CD8-positive, alpha-beta T cell (primary cell): ENCODE measurements at places on chromosomes 7 and 10.

- DNase-seq: no peak
Observed at GRCh38 chr7:112001091-112001826, 204.9 kb downstream of the DOCK4 start.

- no peak for DNase-seq
Observed at GRCh38 chr7:116871061-116871700, 8.8 kb downstream of the CAPZA2 start.

- DNase-seq: no peak
Observed at GRCh38 chr7:107744345-107744750, 406 bp downstream of the CBLL1 start.

DNA sequence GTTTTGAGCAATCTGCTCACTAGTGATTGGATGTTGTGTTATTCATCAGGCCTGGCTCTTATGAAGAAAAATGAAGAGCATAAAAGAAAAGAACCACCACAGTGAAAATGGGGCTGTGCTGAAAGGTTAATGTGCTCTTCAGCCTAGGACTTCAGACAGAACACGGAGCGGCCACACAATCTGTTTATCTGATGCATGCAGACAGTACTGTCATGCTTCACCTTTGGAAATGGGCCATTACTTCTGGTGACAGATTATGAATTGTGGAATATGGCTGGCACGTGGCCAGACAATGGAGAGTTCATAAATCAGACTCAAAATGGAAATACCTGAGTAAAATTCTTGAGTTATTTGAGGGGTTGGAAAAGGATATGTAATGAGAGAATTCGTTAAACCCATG lies 86.0 kb upstream of the NOBOX start:
- no peak for DNase-seq

DNA sequence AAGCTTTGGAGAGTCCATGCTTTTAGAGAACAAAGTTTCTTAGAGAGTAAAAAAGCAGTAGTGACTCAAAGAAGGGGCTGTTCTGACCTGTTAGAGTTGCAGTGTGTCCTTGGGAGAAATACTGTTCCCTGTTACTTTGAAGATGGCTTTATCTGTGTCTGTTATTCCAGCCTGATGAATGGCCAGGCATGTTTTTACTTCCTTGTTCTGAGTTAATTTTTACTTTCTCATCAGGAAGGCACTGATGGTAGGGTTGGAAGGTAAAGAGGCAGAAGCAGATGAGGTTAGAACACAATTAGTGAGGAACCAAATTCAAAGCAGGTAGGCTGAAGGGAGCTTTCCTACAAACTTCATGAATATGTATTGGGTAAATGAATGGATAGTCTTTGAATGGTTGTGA lies 138.5 kb upstream of the PRKCQ start:
- DNase-seq: no peak

- no peak for DNase-seq
Observed at GRCh38 chr10:123645016-123645415, 21.1 kb upstream of the GPR26 start.
